Hepatocyte (in vitro differentiated cells): ENCODE measurements at places on chromosomes 4 and X. TPM values are rescaled to one million over a fixed set of nuclear protein-coding genes. Genes with fewer than 3 reads are reported as not detected.

GRCh38 chrX:119389871-119390501 lies 9.2 kb upstream of the SLC25A43 start:
- no peak for DNase-seq

- peak; percentile 40 for DNase-seq
These were observed 1.5 kb downstream of the FRMPD3 start for GRCh38 chrX:107450823-107451509.

DNA sequence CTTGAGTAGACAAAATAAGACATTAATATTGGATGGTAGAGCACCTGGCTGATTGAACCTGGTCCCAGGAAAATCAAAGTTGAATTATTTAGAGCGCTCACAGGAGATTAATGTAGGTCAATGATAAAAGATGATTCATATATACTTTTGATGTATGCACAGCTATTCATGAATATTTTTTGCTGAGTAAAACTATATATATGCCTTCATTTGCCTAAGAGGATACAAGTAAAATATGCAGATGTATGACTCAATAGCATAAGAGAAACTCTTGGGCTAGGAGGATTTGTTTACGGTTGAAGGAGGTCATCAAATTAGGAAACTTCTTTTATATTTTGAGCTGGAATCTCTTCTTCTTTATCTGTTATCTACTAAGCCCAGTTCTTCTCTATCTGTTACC lies 202.7 kb upstream of the HS3ST1 start:
- DNase-seq, result no peak

GRCh38 chr4:100722866-100723459 lies 205.1 kb upstream of the EMCN start:
- DNase-seq, result no peak

DNA sequence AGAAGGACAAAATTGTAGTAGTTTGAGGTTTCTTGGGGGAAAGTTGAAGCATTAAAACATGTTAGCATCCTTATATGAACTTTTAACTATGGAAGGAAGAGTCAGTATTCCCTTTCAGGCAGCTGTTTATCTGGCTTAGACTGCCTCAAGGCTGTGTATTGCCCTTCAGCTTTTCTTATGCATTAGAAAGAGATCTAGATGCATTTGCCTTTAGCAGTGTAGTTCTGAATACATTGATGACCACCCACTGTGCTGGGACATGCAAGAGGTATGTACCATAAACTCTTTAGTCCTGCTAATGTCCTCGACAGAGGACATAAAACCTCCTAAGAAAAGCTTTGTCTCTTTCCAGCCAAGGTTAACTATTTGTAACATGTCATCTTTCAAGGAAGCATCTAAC lies 2.9 kb downstream of the FAM200B start:
- no peak for DNase-seq

- no peak for DNase-seq
These were observed 132.2 kb downstream of the AFAP1 start for GRCh38 chr4:7807351-7807921.

GRCh38 chr4:183989461-183989860 lies 84.4 kb downstream of the STOX2 start:
- DNase-seq, result peak; percentile 30

- DNase-seq, result peak; percentile 28
These were observed at the start of gene TMEM255A for GRCh38 chrX:120310861-120311726. Gene TMEM255A, minus strand, starts transcription at chrX:120311461. Its CDS starts 152 bp downstream, at chrX:120311309.

DNA sequence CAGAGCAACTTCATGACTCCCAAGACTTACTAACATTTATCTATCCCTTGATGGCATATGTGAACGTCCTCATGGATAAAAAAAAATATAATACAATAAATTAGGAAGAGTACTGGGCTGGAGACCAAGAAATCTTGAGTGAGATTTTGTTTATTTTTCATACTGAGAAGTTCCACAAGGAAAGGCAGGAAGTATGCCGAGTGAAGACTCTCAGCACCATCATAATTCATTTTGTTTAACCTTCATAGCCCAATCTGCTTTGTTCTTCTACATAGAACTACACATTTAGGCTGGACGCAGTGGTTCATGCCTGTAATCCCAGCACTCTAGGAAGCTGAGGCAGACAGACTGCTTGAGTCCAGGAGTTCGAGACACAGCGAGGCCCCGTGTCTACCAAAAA lies 198.3 kb downstream of the NSUN7 start:
- DNase-seq, result no peak

DNA sequence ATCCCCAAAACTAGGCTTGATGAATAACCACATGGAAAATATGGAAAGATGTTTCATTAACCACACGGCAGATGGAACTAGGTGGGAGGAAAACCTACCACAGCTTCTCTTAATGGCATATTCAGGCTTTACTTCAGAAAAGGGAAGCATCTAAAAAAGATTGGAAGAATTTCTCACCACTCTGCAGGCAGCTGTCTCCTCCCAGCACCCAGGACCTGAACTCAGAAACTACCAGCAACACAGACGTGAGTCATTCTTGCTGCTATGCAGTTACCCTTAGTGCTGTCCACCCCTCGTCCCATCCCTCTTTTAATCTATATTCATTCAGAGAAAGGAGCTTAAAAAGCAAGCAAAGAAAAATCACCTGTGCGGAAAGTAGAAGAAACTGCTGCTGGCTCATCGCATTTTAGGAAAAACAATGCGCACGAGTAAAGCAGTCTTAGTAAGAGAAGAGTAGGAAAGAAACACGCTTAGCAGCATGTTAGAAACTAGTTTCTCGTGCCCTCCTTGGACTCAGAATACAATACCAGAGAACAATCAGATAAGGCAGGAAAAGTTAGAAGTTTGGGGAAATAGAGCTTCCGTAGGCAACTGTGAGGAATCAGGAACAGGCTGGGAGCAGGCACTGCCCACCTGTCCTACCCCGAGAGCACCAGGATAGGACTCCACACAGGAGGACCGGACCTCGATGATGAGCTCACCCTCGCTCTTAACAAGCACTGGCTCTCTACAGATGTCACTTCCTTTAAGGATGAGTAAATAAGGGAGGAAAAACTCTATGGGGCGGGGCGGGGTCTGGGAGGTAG lies 48.1 kb upstream of the ENPP6 start:
- no peak for DNase-seq

GRCh38 chr4:108884596-108884995 lies 121.7 kb upstream of the ETNPPL start:
- no peak for DNase-seq

DNA sequence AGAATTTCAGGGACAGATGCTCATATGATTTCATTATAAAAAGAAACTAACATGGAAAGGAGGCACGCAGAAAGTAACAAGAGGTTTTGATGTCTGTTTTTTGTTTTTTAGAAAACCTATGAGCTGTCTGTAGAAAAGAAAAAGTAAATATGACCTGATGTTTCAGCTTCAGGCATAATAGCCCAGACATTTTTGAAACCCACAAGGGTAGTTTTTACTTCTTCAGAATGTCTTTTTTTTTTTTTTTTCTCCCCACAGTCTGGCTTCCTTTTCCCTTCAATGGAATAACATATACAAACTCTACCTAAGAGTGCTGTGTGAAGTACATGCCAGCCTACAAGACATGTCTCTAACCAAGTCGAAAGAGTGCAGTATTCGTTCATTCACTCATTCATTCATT lies 18.3 kb upstream of the STX18 start:
- DNase-seq, result no peak

GRCh38 chr4:122781486-122781885 lies 45.1 kb upstream of the FGF2 start:
- DNase-seq, result no peak

DNA sequence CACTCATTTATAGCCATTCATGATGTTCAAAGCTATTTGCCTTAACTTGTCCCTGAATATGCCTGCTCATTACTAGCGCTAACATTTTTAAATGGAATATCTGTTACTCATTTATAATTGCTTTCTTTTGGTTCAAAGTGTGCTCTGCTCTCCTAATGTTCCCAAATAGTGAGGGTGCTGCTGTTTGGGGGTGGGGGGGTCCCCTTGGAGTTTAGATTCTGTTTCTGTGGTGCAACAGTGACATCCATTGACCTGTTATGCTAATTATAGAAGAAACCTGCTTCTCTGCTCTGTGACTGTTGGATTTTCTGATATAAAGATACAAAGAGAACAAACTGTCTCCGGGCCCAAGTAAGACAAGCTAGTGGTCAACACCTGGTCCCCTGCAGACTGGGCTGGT lies 222.4 kb downstream of the SHROOM3 start:
- DNase-seq, result no peak

- no peak for DNase-seq
These were observed 72.4 kb downstream of the APBB2 start for GRCh38 chr4:41141900-41142299.

GRCh38 chr4:155961575-155961974 lies 7.9 kb upstream of the CTSO start:
- DNase-seq, result no peak

GRCh38 chr4:182644683-182645050 lies 272.5 kb downstream of the DCTD start:
- no peak for DNase-seq

DNA sequence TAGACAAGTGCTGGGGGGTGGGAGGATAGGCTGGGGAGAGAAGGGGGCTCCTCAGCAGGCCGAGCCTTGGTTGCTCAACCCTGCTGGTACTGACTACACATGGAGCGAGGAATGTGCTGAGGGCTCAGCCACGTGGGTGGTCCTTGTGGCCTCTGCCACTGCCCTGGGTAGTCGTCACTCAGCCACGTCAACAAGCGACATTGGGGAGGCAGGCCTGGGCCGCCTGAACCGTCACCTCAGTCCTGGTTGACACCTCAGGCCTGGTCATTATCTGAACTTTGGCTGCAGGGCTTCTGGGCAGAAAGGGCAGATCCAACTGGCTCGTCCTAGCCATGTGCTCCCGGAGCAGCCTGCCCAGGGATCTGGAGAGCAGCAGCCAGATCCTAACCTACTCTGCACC lies 62.7 kb upstream of the GDPD2 start:
- DNase-seq, result no peak

- DNase-seq, result no peak
These were observed 504.0 kb downstream of the RAPGEF2 start for GRCh38 chr4:159606835-159607234.

- no peak for DNase-seq
These were observed 3.5 kb downstream of the TMEM154 start for GRCh38 chr4:152676052-152676854.

- peak; percentile 59 for DNase-seq
These were observed 78.7 kb downstream of the RBM47 start for GRCh38 chr4:40550948-40551462.

DNA sequence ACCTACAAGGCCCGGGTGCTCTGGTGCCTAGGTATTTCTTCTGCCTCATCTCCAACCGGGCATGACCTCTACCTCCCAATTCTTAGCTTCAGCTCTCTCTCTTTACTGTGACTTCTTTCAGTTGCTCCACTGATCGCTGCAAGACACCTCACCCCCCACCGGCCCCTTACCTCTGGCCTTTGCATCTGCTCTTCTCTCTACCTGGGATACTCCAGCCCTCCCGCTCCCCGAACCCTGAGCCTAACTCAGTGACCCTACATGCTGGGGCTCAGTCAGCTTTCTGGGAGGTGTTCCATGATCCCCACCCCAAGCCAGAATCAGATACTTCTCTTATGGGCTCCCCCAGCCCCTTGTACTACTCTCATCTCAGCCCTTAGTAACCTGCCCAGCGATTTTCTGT lies 99.6 kb downstream of the EFNB1 start:
- no peak for DNase-seq

DNA sequence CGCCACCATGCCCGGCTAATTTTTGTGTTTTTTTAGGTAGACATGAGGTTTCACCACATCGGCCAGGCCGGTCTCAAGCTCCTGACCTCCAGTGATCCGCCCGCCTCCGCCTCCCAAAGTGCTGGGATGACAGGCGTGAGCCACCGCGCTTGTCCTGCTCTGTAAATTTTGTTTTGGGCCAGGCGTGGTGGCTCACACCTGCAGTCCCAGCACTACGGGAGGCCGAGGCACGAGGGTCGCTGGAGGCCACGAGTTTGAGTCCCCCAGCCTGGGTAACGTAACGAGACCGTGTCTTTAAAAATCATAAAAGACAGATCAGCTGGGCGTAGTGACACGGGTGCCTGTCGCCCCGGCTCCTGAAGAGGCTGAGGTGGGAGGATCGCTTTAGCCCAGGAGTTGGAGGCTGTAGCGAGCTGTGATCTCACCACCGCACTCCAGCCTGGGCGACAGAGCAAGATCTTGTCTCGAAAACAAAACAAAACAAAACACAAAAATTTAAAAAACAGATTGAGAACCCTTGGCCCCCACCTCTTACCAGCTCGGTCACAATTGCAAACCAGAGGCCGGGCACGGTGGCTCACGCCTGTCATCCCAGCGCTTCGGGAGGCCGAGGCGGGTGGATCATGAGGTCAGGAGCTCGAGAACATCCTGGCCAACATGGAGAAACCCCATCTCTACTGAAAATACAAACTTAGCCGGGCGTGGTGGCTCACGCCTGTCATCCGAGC lies 34.0 kb upstream of the PPP2R3B start:
- no peak for DNase-seq

DNA sequence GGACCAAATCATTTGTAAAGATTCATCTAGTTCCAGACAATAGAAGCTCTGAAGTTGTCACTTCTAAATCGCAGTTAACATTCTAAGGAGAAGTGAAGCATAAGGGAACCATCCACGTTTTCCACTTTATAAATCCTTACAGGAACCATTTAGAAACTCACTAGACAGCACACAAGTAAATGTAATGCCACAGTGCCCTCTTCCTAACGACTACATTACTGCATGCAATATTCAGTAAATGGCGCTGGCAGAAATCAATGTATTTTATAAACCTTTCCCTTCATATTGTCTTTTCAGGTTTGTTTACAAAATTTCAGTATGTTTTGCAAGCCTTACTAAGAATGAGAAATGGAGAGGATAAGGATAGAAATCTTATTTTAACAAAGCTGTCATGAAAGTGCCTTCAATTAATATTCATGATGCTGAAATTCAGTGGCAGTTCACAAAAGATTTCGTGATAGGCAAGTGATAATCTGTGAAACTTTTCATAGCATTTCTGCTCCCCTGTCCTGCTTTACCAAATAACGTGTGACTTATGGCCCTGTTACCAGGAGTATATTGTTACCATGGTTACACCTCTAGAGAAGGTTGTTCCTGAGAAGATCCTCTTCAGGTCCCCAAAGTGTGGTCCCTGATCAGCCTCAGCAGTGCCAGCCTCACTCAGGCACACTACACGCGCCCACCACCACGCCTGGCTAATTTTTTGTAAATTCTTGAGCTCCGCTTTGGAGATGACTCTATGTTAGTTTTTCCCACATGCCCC lies 54.2 kb downstream of the TMA16 start:
- peak; percentile 71 for DNase-seq

MAD2L1 gene
- 13.8 and 16.0 TPM in 2 replicates for total RNA-seq

ETNPPL gene
- total RNA-seq, result 1.2 and 2.4 TPM in 2 replicates

POLN gene
- 2.0 and 3.9 TPM in 2 replicates for total RNA-seq

SNCA gene
- total RNA-seq, result 6.9 and 8.9 TPM in 2 replicates

DGAT2L6 gene
- not detected in 2 replicates for total RNA-seq

EDA gene
- 15.6 and 19.1 TPM in 2 replicates for total RNA-seq

SPIN2A gene
- total RNA-seq, result 0.24 and 1.0 TPM in 2 replicates

CLIC2 gene
- 0.36 and 2.2 TPM in 2 replicates for total RNA-seq
